ENCODE measurements at places on chromosomes 5 and 9.

DNA sequence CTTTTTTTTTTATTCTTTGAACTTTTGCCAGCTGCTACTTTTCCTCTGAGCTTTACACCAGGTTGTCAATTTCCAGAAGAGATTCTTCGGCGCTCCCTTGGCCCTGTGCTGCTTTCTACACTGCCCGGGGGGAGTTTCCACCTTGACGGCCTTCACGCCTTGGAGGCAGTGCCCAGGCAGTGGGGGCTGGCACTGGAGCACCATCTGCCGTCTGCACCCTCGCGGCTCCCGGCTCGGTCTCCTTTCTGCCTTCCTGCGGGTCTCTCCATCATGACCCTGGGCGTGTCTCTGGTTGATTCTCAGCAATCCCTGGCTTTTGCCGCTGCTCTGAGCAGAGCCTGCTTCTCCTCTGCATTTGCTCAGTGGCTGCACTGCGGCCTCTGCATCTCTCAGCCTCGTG is 2.9 kb downstream of the SLC6A18 start:
- no peak for DNase-seq

GRCh38 chr5:150490754-150491153 is 17.2 kb upstream of the NDST1 start:
- DNase-seq: no peak

DNA sequence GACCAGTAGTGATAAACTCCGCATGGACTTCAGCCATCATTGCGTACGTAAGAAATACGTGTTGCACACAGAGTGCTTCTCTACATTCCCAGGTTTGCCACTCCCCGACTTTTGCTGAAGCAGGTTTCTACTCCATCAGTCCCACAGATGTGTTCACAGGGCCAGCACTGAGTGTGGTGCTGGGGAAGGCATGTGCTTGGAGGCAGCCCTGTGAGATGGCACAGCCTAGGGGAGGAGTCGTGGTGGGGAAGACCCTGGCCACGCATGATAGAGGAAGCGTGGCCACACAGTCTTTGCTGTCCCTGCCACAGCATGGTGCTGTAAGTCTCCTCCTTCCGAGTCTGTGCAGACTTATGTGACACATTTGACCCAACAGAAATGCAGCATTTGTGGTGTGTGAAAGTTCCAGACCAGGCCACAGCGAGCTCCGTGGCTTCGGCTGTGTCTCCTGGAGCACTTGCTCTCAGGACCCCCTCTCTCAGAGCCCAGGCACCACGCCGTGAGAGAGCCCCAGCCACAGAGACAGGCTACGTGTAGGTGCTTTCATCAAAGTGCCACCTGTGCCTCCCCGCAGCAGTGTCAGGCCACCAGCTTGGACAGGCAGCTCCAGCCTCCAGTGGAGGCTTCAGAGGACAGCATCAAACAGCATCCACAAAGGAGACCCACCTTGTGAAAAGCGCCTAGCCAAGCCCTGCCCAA is 197.8 kb downstream of the AUH start:
- no peak for DNase-seq

DNA sequence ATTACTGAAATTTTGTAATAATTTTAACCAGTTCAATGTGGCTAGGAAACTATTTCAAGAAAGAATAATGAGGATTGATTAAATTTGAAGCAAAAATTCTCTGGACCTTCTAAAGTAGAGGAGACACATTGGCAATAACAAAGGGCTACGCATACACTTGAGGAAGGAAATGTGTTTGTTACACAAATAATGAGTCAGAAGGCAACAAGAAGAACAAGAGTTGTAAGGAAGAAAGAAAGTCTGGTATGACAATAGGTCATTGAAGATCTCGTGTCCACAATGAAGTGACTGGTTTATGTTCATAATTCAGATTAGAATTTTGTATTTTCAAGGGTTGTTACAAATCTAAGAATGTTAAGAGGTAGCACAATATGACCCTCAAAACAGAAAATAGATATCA is 25.8 kb downstream of the ST8SIA4 start:
- DNase-seq: no peak
